ENCODE measurements at places on chromosomes 2 and 18.

DNA sequence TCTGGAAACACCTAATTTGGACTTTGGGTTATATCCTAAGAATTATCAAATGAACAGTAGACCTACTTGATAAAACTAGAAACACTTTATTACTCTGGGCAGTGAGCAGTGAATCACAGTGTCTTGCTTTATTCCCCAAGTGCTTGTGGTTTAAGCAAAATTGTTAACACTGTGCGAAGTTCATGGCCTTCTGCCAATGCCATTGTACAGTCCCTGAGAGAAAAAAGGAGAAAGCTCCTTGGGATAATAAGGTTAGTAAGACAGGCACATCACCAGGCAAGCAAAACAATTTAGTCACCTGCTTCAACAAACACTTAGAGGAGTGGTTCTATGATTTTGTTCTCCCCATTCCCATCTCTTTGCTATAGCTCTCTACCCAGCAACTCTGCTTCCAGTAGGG is 39.8 kb downstream of the ADCYAP1 start:
- no peak for DNase-seq

- no peak for DNase-seq
Observed at GRCh38 chr2:19355931-19356544, 2.4 kb downstream of the OSR1 start.

- no peak for DNase-seq
Observed at GRCh38 chr2:6492573-6492972, 373.1 kb downstream of the CMPK2 start.

- no peak for DNase-seq
Observed at GRCh38 chr2:194867328-194867727, 789.7 kb upstream of the SLC39A10 start.

- DNase-seq = no peak
Observed at GRCh38 chr2:135916207-135916606, 40.0 kb upstream of the MCM6 start.

DNA sequence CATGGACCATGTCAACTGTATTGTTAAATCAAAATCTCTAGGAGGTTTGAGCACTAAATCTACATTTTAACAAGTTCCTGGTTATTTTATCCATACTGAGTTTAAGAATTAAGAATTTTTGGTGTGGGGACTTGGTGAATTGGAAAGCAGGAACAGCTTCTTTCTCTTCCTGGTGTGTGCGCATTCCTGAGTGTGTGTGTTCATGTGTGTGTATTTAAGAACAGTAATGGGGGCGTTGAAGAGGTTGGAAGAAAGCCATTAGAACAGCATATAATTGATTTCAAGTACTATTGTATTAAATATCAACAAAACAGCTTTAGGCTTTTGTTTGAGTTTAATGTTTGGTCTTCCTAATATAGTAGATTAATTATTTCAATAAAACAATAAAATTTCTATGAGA is 801.3 kb upstream of the ID2 start:
- no peak for DNase-seq

DNA sequence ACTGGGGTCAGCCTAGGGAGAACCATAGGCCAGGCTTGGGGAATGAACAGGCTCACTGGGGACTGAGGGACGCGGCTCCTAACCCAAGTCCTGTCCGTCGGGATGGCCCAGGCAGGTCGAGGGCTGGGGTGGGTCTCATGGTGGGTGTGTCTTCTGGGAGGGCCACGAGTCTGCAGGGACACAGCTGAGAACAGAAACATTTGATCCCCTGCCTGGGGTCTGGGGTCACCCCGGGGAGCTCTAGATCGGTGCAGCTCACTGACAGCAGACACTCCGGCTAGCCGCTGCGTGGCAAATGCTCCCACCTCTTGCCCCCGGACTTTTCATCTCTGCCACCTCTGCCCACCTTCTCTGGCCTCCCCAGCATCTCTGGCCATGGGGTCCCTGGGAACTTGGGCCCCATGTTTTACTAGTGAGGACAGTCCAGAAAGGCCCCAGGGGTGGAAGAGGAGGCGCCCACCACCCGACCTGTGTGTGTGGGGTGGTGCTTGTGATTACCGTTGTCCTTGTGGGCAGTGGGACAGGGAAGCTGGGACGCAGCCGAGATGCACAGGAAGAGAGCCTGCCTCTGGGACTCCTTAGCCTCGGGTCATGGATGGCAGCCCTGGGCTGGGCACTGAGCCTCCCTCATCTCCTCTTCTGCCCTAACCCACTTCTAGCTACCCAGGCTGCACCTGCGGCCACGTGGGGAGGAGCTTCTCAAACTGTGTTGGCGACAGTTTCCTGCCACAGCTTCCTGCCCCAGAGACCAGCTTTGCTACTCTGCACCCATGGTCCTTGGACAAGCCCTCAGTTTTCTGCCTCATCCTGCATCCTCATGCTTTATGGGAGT is 4.9 kb downstream of the ZAP70 start:
- no peak for DNase-seq

GRCh38 chr2:168587307-168587706 is 131.2 kb downstream of the CERS6 start:
- DNase-seq = no peak

DNA sequence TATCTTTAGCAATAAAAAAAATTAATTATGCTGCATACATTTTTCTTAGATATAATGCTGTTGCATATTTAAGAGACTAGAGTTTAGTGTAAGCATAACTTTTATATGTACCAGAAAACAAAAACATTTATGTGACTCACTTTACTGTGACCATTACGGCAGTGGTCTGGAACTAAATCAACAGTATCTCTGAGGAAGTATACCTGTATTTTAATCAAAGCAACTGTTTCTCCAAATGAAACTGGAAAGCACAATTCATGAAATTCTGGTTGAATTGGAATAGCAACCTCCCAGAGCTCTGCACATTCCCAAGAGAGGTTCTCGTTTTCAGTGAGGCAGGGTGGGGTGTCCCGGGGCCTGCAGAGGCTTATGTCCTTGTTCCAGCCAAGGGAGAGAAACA is 112.2 kb upstream of the TACR1 start:
- DNase-seq = no peak

GRCh38 chr2:189151906-189152305 is 27.7 kb downstream of the COL5A2 start:
- DNase-seq = no peak

DNA sequence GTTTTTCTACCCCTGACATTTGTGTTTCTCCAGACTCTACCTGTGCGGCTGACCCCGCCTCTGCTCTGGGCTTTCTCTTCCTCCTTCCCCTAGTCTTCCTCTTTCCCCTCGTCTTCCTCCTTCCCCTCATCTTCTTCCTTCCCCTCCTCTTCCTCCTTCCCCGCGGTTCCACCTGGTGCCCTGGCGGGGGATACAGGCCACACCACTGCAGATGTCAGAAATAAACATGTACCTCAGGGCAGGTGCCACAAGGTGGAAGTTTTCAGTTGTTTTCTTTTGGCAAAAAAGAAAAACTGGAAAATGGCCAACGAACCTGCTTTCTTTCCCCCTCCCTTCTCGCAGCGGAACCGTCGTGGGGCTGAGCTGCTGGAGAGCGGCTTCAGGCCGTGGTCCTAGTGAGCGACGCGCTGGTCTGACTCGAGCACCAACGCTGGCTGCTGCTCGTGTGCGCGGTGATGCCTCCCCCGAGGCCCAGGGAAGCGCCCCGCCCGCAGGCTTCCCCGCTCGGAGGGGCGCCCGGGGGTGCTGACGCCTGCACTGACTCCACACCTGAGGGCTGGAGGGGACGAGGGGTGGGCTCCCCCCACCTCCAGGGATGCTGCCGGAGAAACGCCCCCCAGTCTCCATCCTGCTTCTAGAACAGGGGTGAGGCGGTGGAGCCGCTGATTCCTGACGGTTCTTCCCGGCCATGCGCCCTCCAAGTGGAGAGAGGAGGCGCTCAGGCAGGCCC is 83.7 kb upstream of the ZNF516 start:
- DNase-seq = no peak

- DNase-seq = no peak
Observed at GRCh38 chr18:3002732-3003131, 10.2 kb downstream of the LPIN2 start.

DNA sequence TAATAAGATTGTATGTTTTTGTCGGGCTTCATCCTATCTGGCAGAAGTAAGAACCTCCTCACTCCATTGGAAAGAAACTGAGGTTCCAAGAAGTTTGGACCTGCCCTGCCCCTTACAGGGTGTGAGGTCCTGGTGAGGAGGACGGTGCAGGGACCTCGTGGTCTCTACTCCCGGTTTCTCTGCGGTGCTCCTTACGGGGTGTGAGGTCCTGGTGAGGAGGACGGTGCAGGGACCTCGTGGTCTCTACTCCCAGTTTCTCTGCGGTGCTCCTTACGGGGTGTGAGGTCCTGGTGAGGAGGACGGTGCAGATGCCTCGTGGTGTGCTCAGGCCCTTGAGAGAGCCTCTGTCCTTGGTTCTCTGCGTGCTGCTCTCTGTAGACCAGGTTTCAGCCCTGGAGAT is 5.2 kb downstream of the CTDP1 start:
- DNase-seq = no peak

DNA sequence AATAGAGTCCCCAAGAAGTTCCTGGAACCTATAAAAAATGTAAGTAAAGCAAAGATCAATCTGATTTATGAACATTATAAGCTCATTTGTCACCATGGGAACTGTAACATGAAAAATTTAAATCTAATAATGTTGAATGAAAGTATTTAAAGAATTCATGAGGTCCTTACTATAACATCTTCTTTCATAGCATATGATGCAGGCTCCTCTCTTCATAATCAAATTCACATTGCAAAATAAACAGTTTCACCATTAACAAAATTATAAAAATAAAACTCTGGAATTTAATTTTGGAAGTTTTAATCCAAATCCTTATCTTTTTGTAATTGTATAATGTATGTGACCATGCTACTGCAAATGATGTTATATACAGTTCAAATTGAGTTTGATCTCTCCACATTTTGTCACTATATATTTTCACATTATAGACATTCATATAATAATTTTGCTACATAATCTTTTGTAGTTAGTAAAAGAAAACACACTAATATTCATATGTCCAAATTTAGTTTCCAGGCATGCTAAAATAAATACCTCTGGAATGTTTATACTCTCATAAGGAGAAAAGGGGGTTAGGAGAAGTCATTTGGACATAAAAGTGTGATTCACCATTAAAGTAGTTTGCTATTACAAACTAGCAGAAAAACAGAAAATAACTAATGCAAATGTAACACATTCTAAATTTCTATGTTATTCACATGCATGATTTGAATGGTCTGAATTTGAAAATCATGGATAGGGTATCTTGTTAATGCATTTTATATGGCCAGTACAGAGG is 954.1 kb downstream of the DSC3 start:
- DNase-seq = no peak

- no peak for DNase-seq
Observed at GRCh38 chr2:161571051-161571429, 53.2 kb upstream of the SLC4A10 start.

DNA sequence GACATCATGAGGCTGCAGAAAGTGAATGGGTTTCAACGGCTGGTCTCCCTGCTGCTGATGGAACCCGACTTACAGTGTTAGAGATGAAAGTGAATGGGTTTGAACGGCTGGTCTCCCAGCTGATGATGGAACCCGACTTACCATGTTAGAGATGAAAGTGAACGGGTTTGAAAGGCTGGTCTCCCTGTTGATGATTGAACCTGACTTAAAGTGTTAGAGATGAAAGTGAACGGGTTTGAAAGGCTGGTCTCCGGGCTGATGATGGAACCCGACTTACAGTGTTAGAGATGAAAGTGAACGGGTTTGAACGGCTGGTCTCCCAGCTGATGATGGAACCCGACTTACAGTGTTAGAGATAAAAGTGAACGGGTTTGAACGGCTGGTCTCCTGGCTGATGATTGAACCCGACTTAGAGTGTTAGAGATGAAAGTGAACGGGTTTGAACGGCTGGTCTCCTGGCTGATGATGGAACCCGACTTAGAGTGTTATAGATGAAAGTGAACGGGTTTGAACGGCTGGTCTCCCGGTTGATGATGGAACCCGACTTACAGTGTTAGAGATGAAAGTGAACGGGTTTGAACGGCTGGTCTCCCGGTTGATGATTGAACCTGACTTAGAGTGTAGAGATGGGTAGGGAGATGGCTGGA is 76.1 kb upstream of the ALKAL2 start:
- DNase-seq = no peak

- DNase-seq = no peak
Observed at GRCh38 chr18:30481871-30482270, 560.7 kb downstream of the DSC3 start.

DNA sequence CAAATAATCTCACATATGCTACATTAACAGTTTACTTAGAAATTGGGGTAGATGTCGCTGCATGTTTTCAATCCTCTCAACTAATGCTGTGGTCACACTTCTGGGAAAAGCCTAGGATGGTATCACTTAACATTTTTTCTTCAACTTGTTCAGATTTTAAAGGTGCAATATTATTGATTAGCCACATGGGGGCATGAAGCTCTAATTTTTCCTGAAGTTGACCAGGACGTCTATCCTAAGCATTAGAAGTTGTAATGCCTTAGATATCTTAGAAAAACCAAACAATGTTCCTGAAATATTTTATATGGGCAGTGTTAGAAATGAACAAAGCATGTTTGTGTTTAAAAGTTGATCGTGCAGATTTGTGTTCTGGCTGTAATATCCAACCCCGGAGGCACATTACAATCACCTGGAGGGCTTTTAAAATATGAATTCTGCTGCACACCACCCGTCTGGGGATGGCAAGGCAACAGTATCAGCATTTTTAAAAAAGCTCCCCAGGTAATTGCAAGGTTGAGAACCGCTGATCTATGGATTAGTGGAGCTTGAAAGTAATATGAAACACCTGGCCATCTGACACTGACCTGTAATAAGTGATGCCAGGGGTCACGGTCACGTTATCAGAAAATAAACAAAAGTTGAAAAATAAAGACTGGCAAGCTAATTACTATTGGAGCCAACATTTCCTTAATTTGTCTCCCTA is 100.5 kb upstream of the LMAN1 start:
- DNase-seq = no peak

DNA sequence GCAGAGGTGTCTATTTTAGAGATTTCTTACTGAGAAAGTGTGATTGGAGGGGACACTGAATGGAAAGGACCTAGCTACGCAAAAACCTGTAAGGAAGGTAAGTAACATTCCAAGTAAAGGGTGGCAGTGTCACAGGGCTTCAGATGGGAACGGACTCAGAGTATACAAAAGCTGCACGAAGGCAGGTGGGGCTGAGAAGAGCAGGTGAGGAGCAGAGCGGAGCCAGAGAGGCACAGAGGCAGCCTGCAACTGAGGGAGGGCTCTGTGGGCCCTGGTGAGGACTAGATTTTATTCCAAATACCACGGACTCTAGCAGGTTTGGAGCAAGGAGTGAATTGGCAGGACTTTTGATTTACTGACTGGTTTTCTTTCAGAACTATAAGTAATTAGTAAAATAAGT is 331.3 kb upstream of the PKDCC start:
- DNase-seq = no peak
